ENCODE measurements at places on chromosomes 1 and 21. TPM values are rescaled to one million over a fixed set of nuclear protein-coding genes. Genes with fewer than 3 reads are reported as not detected.
A peak's percentile ranks its signal among the peaks of the same experiment; 100 is the strongest.

LDLRAD2 gene
- not detected for total RNA-seq

DNA sequence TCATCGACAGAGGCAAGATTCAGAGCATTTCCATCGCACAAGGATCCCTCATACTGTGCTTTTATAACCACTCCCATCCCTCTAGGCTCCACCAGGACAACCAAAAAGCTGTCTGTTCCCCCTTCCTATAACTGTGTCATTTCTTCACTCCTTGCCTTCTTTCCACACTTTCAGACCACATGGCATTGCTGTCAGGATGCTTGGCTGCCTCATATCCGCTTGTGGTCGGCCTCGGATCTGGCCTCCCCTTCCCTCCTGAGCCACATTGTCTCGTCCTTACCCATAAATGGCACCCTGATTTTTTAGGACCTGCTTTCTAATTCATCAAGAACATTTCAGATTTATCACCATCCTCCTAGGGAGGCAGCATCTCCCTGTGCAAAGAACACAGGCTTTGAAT, 80.5 kb downstream of the HIVEP3 start:
- no peak for DNase-seq

GRCh38 chr1:161096015-161096414, 2.1 kb upstream of the KLHDC9 start:
- DNase-seq, result peak; percentile 3

GNG4 gene
- total RNA-seq, result not detected

- no peak for DNase-seq
These were observed 11.3 kb downstream of the ARHGEF11 start for GRCh38 chr1:157034137-157034800.

- DNase-seq, result no peak
These were observed 6.1 kb downstream of the ZNF692 start for GRCh38 chr1:248852481-248853405.

IQGAP3 gene
- 26.1 TPM for total RNA-seq

- DNase-seq, result no peak
These were observed 20.7 kb upstream of the PADI4 start for GRCh38 chr1:17287130-17287776.
